ENCODE measurements at places on chromosomes 1 and 21.

DNA sequence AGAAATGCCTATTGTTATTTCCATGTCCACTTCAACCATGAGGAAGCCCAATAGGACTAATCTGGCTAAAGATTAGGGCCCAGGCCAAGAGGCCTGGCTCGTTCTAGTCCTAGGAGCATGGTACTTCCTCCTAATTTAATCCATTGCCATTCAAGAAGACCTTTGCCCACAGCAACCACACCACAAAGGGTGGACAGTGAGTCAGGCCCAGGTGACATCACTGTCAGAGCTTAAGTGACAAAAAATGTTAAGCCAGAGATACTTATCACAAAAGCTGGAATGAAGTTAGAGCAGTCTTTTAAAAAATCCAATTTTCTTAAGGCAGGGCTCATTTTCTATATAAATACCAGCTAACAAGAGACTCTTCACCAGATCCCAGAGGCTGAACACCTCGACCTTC, at the start of gene SPRR3:
SPRR3 (plus strand) TSS at position 368 of the 400 bp plus-strand sequence. CDS start 1,272 bp downstream, outside the sequence.
- DNase-seq = no peak

GRCh38 chr1:188188317-188188716, 1359.6 kb downstream of the PLA2G4A start:
- no peak for DNase-seq

GRCh38 chr1:161486806-161487741, 18.2 kb upstream of the FCGR2A start:
- peak; percentile 80 for DNase-seq

- no peak for DNase-seq
Observed at GRCh38 chr1:34477632-34478141, 277.2 kb upstream of the GJB5 start.

GRCh38 chr1:46580140-46580903, 23.7 kb downstream of the MKNK1 start:
- DNase-seq = peak; percentile 45

DNA sequence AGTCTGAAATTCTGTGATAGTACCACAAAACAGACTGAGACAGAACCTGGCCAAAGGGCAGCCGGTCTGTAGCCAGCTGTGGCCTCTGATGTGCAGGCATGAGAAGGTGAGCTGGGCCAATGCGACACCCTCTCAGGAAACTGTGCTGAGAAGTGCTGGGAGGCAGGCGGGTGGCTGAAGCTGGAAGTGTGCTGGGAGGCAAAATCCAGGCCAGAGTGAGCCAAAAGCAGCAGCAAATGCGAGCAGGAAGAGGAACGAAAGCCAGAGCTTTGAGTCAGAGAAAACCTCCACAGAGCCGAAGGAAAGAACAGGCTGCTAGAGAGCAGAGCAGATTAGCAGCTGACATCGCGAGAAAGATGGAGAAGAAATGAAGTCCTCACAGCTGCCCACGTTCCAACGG, 10.2 kb upstream of the ATP13A2 start:
- DNase-seq = no peak

DNA sequence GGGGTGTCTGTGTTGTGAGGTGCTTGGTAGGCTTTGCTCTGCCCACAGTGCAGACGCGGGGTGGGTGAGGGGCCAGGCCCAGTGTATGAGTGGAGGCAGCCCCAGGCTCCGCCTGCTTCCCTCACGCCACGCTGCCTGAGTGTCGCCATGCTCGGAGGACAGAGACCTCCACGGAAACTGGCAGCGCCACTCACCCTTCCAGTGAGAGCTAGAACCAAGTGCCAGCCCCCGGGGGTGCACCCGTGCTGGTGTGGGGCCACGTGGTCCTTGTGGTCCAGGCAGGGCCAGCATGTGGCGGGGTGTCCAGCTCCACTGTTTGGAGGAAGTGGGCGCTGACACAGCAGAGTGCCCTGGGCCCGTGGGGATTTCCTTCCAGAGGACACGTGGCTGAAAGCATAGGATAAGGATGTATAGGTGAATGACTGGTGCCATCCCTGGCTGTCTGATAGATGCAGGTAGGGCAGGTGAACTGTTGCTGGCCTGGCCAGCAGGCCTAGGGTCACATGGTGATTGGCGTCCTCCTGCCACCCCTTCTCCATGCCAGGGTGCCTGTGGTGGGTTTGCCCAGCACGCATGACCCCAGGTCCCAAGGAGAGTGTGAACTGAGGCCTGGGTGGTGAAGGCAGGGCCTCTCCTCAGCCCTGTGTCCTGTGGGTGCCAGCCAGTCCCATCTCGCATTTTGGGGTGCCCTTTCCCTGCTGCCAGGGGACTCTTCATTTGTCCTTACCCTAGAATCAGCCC, 3.8 kb downstream of the LRRC3 start:
- no peak for DNase-seq

GRCh38 chr1:80462006-80462405, 1338.7 kb upstream of the ADGRL2 start:
- DNase-seq = no peak

DNA sequence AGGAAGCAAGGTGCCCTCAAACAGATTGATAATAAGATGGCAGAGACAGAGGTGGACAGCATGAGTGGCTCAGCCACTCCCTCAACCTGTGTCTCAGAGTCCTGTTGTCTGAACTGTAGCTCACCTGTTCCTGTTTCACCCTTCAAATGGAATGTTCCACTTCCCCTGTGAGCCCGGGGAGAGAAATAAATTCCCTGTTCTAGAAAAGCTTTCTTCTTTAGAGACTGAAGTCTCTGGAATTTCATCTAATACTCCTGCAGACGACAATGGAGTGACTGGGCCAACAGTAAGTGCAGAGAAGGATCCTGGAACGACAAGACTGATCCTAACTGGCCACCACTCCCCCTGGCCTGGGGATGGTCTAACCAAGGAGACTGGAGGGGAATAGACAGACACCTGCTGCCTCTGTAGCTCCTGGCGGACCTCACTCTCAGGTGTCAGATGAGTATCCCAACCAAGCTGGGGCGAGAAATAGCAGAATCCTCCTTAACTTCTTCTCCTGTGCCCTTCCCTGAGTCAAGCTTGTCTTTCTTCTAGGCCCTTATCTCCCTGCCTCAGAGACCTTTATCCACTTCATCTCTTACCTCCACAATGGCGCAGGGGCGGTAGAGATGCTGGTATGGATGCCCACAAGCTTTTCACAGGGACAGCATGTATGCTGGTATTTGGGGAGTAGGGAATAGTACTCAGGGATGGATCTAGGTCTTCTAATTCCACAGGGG, 45.4 kb downstream of the PLEKHA6 start:
- DNase-seq = no peak

GRCh38 chr1:66022904-66023620, 230.4 kb downstream of the PDE4B start:
- peak; percentile 1 for DNase-seq

DNA sequence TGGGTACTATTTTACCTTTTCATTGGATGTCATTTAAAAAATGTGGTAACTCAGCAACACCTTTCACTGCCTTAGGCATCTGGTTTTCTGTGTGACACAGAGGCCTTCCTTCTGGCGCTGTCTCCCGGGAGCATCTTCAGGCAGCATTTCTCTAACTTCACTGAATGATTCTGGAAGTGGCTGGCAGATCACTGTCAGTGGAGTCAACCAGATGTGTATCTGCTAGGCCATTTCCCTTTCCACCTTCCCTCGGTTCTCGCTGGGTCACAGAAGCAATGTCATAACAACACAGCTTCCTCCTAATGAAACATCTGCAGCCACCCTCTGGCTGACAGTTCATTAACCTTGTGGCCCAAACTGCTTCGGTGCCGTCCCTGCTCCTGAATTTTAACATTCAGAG, 137.8 kb downstream of the KIF26B start:
- no peak for DNase-seq

- DNase-seq = no peak
Observed at GRCh38 chr1:40651138-40651857, 14.2 kb downstream of the RIMS3 start.

DNA sequence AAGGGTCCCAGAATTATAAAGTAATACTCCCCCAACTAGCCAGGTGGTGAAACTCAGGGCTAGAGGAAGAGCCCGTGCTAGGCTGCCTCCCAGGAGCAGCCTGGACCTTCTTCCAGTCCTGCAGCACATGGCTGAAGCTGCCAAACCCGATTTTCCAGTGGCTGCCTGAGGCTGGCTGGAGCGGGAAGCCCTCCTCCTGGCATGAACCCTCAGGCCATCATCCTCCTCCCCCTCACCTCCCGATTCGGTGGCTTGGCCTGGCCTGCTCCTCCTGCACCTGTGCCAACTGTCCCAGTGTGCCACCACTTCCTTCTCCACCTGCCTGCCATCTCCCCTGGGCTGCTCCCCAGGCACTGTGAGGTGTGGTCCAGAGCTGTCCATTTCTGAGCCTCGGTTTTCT, 3.0 kb upstream of the TSPAN1 start:
- no peak for DNase-seq

DNA sequence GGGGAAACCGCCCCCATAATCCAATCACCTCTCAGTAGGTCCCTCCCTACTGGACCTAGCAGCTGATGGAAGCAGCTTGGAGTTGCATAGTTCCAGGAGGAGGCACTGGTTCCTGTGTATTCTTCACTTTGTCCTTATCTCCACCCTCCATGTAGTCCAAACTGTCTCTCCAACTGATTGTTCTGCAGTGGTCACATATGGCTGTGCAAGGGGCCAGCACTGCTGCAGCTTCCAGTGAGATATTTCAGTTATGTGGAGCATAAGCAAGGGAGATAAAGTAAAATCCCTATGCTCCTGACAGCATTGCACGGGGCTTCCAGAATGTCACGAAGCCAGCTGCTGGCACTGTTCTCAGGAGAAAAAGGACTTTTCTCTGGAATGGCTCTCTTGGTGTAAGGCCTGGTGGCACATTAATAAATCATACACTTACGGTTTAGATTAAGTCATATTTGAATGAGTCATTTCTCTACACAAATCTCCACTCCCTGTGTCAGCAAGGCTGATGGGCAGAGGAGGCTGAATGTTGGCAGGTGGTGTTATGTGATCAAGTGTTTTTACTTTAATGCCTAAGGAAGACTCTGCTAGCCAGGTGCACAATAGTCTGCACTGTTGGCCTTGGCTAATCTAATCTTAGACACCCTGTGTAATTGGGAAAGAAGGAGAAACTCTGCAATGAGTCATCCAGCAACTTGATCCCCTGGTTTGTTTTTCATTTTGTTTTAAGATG, 93.4 kb downstream of the KCNK1 start:
- peak; percentile 52 for DNase-seq

DNA sequence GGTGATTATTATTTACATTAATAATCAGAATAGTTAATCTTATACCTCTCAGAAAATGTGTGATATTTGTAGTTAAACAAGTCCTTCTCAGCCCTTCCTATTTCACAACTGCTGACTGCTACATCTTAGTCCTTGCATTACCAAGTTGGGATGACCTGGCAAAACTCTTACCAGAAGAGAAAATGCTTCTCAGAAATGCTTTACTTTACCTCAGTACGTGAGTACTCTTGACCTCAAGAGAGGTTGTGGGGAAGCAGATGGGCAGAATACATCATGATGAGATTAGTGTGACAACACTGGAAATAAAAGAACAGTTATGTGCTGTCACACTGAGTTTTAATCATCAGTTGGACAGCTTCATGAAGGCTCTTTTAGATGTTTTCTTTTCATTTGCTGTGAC, 16.2 kb downstream of the CFAP126 start:
- DNase-seq = peak; percentile 80

- DNase-seq = no peak
Observed at GRCh38 chr1:89069951-89070350, 4.9 kb upstream of the GBP1 start.

DNA sequence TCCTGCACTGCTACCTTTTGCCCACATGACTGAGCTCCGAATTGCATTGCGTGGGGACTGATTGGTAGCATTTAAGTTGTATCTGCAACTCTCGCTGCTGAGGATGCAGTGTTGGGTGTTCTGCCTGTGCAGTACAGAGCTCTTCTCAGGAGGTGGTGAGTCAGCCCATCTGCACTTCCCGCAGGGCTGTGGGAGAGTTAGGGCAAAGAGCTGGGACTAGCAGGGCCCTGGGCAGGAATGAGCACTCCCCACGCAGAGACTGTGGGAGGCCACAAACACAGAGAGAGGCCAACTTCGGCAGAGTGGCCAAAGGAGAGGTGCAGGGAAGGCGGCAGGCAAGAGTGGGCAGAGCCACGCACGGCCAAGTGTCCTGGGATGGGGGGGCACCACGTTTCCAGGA, 244.7 kb downstream of the SIPA1L2 start:
- peak; percentile 79 for DNase-seq

DNA sequence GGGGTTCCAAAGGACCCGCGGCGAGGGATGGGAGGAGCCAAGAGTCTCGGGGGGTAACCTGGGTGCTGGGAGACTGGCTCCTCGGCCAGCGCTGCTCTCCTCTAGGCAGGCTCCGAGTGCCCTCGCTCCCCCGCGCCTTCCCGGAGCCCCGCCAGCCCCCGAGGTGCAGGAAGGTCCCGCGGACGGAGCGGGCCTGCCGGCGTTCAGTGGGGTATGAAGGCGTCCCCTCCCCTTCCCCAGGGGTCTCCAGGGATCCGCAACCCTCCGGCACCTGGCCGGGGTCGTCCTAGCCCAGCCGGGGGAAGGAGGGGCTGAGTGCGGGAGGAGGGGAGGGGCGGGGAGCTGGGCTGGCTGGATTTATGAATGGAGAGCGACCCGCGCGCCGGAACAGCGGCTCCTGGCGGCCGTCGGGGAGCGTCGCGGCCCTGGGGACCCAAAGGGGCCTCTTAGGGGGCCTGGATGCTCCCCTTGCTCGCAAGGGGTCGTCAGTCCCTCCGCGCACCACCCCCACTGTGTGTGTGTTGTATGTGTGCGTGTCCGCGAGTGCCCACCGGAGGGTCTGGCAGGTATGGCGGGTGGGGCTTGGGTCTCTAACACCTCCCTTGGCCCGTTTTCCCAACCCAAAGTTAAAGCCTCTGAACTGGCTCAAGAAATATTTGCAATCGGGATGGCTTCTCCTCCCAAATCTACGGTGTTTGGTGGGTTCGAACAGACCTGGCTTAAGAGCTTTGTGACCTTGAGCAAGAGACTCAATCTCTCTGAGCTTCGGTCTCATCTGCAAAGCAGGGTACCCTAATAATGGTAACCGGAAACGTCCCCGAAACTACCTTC, 642 bp downstream of the HCRTR1 start:
- peak; percentile 37 for DNase-seq

DNA sequence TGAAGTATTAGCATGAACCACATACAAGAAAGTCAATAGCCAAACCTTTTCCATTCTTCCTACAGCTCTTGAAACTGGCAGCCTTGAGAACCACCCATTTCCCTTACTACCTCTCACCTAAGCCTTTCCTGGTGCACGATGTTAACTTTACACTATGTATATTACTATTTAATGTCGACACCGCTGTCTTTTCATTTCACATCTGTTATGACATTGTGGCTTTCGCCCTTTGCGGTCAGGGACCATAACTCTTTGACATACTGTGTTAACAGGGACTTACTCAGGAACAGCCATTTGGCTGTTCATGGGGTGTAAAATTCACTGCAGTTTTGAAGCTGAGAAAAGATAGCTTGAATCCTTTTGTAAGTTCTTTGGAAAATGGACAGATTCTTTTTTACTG, 21.1 kb upstream of the GPR88 start:
- DNase-seq = no peak
